ENCODE measurements at places on chromosomes 12 and 14.

GRCh38 chr14:69154779-69155178 lies 1.9 kb upstream of the DCAF5 start:
- no peak for DNase-seq

DNA sequence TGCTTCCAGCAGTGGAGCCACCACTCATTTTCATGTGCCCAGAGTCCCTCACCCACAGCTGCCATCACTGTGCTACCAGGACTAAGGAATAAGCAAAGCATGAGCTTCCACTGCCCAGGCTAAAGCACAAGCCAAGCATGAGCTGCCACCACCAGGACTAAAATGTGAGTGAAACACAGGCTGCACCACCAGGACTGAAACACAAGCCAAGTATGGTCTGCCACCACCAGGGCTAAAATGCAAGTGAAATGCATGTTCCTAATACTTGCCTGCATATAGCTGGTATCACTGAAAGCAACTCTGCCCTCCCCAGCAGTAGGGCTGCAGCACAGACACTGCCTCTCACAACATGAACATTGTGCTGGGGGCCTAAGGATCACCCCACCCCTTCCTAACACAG lies 30.0 kb downstream of the CEP83 start:
- DNase-seq: no peak

DNA sequence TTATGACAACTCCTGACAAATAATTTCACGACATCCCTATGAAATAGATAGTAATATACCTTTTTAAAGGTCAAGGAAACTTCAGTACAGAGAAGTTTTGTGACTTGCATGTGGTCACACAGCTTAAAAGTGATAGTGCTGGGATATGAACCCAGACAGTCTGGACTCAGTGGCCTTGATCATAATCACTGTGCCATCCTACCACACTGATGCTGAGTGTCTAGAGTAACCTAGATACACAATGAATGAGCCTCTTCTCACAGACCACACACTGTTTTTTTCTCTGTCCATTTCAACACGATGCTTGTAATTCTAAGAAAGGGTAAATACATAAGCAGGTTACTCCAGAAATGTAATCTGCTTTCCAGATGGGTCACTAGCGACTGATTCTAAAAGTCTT lies 88.2 kb downstream of the SYNE2 start:
- no peak for DNase-seq

GRCh38 chr14:54792288-54792687 lies 110.3 kb downstream of the GCH1 start:
- no peak for DNase-seq

GRCh38 chr14:100578552-100578951 lies 8.7 kb downstream of the BEGAIN start:
- no peak for DNase-seq

DNA sequence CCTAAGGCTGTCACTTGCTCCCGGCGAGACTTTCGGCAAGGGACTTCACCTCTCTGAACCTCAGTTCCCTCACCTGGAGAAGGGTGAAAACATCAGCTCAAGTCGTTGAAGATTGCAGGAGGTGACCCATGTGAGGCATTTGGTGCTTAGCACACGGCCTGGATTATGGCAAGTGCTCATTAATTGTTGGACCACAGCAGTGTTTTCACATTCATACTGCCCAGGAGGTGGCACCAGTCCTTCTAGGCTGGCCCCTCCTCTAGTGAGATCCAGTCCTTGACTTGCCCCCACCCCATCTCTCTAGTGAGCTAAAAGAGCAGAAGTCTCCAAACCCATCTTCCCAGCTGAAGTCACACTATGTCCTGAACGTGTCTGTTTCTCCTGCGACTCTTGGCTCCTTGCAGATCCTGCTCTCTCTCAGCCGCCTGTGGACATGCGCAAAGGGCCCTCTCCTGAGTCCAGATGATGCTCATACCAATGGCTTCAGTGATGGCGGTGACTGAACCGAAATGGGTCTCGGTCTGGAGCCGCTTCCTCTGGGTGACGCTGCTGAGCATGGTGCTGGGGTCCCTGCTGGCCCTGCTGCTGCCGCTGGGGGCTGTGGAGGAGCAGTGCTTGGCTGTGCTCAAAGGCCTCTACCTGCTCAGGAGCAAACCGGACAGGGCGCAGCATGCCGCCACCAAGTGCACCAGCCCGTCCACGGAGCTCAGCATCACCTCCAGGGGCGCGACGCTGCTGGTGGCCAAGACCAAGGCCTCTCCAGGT lies 1.6 kb downstream of the FICD start:
- no peak for DNase-seq

- no peak for DNase-seq
Measured at GRCh38 chr14:68397371-68397811, 395.5 kb downstream of the ZFP36L1 start.

DNA sequence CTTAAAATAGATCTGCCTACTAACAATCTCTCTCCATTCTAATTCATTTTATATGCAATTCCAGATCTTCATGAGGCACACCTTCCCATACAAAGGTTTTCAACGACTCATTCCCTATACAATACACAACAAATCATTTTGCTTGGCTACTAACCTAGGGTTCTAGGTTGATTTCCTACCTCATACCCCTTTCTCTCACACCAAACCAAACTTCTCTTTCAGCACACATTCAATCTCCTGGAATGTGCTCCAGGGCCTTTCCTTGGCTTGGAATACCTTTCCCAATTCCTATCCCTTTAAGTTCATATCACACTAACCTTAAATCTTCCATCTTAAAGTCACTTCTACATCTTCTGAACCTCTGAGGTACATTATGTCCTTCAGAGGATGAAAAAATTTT lies 38.7 kb upstream of the MTERF2 start:
- no peak for DNase-seq

DNA sequence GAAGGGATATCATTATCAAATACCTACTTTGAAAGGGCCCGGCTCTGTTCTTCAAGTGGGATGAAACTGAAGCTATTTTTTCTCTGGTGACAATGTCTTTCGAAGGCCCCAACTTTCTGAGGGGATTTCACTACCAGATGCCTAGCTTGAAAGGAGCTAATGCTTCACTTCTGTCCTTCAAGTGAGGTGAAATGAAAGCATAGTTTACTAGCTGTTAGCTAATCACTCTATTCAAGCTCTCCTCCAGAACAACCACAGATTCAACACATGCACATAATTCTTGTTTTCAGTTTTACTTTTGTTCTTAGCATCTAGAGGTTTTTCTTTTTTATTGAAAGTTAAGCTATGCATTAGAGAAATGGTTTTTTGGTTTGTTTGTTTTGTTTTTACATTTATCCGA lies 571.4 kb downstream of the NOVA1 start:
- no peak for DNase-seq

GRCh38 chr12:105399428-105400081 lies 69.1 kb downstream of the C12orf75 start:
- DNase-seq: no peak

GRCh38 chr12:67410667-67411067 lies 141.5 kb downstream of the CAND1 start:
- DNase-seq: no peak

DNA sequence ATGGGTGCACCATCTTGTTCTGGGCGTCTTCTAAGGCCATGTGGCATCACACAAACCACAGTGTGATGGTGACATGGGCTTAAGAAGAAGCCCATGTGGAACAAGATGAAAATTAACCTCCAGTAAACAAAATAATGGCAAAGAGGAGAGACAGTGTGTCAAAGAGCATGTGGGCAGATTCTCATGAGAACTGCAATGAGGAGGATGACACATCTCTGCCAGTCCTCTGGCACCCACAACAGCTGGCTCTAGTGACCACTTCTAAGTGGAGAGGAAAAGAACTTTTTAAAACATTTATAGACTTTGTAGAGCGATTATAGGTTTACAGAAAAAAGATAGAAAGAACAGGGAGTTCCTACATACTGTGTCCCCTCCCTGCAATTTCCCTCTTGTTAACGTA lies 401.4 kb downstream of the ATP23 start:
- DNase-seq: no peak

DNA sequence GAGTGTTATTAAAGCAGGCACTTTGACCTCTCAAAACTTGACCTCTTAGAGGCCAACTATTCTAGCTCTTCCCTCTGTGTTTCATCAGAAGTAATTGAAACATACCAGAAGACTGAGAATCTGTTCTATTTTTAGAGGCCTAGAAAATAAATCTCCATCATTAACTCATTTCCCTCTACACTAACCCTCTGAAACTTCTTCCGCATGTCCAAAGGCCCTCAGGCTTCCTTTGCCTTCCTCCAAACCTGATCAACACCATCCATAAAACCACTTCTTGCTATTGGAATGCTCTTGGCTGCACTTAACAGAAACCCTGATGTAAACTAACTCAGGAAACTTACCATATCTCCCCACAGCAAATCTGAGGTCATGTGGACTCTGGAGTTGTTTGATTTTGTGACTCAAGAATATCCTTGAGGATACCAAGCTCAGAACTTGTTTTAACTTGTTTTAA lies 196.4 kb downstream of the RPAP3 start:
- no peak for DNase-seq

GRCh38 chr12:53219956-53220693 lies 11.9 kb downstream of the RARG start:
- peak; percentile 62 for DNase-seq

GRCh38 chr12:89664441-89664840 lies 44.2 kb downstream of the ATP2B1 start:
- DNase-seq: no peak

- DNase-seq: no peak
Measured at GRCh38 chr14:89881839-89882238, 72.7 kb downstream of the EFCAB11 start.

GRCh38 chr14:21382095-21382494 lies 1.7 kb downstream of the SUPT16H start:
- no peak for DNase-seq

DNA sequence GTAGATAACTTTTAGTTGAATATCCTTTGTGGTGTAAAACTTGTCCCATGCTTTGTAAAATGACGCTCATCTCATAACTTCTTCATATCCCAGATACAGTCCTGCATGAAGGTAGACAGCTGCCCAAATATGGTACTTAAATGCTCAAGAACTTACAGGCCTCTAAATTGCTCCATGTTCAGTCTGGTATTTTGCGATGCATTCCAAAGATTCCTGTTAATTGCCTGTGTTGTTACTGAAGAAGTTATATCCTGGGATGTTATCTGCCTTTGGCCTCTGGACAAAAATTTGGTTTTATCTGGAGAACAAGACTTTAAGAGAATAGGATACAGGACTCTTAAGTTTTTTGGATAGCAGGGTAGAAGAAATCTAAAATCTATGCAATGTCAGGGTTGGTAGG lies 473.0 kb downstream of the PCNX1 start:
- no peak for DNase-seq

DNA sequence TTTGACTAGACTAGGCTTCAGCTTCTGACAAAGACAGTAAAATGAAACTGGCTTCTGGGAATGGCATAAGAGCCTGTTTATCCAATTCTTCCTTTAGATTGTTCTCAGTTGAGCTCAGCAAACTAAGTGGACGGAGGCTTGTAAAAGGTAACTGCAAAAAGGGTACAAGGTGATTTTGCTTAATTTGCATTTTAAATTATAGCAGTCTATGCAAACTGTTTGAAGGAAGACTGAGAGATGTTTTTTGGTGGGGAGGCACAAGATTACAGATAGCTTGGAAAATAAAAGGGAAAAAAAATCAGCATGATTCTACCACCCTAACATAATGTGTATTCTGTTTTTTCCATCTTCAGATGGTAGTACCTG lies 5.0 kb downstream of the SUSD6 start:
- no peak for DNase-seq

Data from amygdala (tissue), 56 donors.